ENCODE measurements at places on chromosomes 7 and 10. TPM values are rescaled to one million over a fixed set of nuclear protein-coding genes. Genes with fewer than 3 reads are reported as not detected.

The CAV1 gene
- 74.2 TPM for total RNA-seq

The FEZF1 gene
- total RNA-seq = not detected

The ZNF239 gene
- 10.7 TPM for total RNA-seq

The SPDYE8 gene
- total RNA-seq = not detected

The PKD2L1 gene
- total RNA-seq = not detected

The AMZ1 gene
- total RNA-seq = 1.00 TPM

The SORCS3 gene
- 0.56 TPM for total RNA-seq

The GATA3 gene
- 0.24 TPM for total RNA-seq

The SEMA3E gene
- not detected for total RNA-seq

The ASB10 gene
- total RNA-seq = not detected

DNA sequence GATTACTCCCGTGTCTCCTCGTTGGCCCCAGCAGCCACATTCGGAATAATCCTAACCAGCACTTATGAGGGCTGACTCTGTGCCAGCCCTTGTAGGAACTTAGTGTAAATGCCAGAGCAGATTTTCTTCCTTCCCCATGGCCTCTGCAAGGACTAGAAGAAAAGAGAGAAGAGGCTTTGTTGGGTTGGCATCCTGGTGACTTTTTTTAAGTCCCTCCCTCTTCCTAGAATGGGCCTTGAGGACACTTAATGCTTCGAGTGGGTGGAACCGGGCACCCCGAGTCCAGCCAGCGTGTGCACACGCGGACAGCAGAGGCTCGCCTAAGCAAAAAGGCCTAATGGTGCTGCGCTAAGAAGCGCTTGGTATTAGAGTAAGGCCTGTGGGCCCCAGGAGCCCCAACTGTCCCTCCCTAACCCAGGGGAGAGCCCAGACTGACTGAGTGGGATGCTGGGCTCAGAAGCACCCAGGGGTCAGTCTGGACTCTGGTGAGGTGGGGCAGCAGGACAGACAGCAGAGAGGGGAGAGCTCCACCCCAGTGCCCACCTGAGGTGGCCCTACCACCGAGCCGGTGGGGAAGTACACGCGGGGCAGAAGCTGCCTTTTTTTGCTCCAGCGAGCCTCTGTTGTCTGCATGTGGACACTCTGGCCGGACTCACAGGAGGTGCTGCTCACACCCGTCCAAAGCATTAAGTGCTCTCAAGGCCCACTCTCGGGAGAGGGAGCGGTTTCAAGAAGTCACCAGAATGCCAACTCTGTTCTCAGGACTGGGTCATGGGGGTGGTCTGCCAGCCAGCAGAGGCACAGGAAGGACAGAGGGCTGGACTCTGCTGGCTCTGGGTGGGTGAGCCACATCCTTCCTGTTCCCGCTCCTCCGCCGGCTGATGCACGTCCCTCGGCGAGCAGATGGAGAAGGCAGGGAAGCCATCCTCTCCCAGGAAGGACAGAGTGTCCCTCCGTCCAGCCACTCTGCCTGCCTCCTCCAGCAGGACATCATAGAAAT lies 12.5 kb downstream of the ITPRIP start:
- H3K27ac ChIP-seq = peak overlapping the region; percentile 9
- no peaks in the 10 kb centered on the region for H3K36me3 ChIP-seq
- no peak for DNase-seq
- no peak overlapping the region for H3K4me3 ChIP-seq

DNA sequence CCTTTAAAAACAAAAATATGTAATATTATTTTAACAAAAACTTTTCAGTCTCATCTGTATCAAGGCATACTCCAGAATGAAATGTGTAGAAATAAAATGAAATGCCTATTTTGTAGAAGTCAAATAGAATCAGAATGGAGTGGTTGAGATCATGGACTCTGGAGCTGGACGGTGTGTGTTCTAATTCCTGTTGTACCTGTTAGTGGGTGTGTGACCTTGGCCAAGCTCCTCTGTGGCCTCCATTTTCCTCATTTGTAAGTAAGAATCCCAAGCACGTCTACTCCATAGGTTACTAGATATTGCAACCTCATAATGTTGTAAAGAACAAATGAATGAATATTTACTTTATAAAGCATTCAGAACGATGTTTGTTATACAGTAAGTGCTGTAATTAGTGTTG lies 74.9 kb downstream of the HDAC9 start:
- no peaks in the 10 kb centered on the region for H3K27me3 ChIP-seq
- no peaks in the 10 kb centered on the region for H3K36me3 ChIP-seq
- no peak overlapping the region for H3K4me3 ChIP-seq
- no peaks in the 10 kb centered on the region for H3K4me1 ChIP-seq
- H3K27ac ChIP-seq = no peak overlapping the region

- no peaks in the 10 kb centered on the region for H3K36me3 ChIP-seq
- DNase-seq = peak; percentile 75
These were observed 42.4 kb upstream of the FAM20C start for GRCh38 chr7:149791-150636.

GRCh38 chr7:81294897-81295515 lies 376.2 kb upstream of the SEMA3C start:
- no peak for DNase-seq
- no peaks in the 10 kb centered on the region for H3K27me3 ChIP-seq
- no peak overlapping the region for H3K4me3 ChIP-seq
- H3K36me3 ChIP-seq = no peaks in the 10 kb centered on the region

GRCh38 chr7:111732923-111733322 lies 170.6 kb upstream of the IMMP2L start:
- no peaks in the 10 kb centered on the region for H3K27me3 ChIP-seq
- no peak overlapping the region for H3K4me3 ChIP-seq
- H3K36me3 ChIP-seq = no peaks in the 10 kb centered on the region
- peaks cover 3% of the 10 kb centered on the region for H3K4me1 ChIP-seq
- DNase-seq = no peak

- H3K4me1 ChIP-seq = no peaks in the 10 kb centered on the region
- H3K27ac ChIP-seq = no peak overlapping the region
- no peaks in the 10 kb centered on the region for H3K36me3 ChIP-seq
- no peak for DNase-seq
These were observed 80.7 kb downstream of the INHBA start for GRCh38 chr7:41621953-41622831.

DNA sequence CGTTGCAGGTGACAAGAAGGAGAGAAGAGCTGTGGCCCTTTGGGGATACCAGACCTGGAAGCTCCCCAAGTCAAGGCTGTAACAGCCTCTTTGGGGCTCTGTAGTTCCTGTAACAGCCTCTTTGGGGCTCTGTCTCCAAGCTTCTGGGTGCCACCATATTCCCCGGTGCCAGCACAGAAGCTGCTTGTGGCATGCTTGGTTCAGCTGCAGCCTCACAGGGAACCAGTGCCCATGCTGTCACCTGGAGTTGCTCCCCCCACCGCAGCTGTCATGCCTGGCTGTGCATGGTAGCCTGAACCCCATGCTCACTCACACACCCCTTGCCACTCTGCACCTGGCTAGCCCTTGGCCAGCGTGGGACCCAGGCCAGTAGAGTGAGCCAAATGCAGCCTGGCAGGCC lies 109.1 kb downstream of the ELAPOR2 start:
- H3K4me1 ChIP-seq = no peaks in the 10 kb centered on the region
- no peak for DNase-seq
- no peak overlapping the region for H3K4me3 ChIP-seq

DNA sequence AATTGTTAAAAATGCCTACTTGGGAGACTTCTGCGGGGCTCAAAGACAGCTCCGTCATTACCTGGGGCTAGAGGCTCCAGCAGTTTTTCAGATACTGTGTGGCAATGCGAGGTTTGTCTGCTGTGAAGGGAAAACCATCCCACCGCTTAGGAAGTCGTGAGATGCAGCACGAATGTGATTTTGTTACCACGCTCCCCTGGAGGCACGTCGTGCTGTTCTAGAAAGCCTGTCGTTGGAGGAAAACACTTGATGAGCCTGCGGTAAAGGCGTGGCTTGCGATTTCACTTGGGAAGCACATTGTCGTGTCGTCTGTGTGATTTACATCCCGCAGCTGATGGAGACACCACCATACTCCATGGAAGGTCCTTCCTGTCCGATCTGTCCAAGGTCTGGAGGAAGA lies 39.3 kb downstream of the CAMK1D start:
- H3K4me1 ChIP-seq = peaks cover 4% of the 10 kb centered on the region
- no peak for DNase-seq
- H3K4me3 ChIP-seq = no peak overlapping the region
- no peaks in the 10 kb centered on the region for H3K36me3 ChIP-seq
- H3K27ac ChIP-seq = no peak overlapping the region

- peaks cover 49% of the 10 kb centered on the region for H3K4me1 ChIP-seq
- peak overlapping the region; percentile 47 for H3K27ac ChIP-seq
- peak; percentile 64 for DNase-seq
- H3K27me3 ChIP-seq = no peaks in the 10 kb centered on the region
These were observed 6.5 kb downstream of the TSPAN14 start for GRCh38 chr10:80460399-80461207.

DNA sequence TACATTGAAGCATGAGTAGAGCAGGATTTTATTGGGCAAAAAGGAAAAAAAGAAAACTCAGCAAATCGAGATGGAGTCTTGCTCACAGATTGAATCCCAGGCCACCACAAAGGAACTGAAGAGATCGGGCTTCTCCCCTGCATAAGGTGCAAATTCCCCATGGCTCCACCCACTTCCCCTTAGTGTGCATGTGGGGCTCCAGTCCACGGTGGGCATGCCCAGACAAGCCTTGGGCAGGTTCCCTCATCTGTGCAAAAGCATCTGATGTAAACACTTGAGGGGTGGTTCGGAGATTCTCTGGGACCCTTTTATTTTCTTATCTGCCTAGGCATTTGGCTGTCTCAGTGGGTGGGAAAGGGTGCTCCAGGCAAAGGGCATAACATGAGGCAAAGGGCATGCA lies 150.7 kb downstream of the CFTR start:
- no peaks in the 10 kb centered on the region for H3K36me3 ChIP-seq
- no peak for DNase-seq
- no peaks in the 10 kb centered on the region for H3K4me1 ChIP-seq
- H3K27me3 ChIP-seq = no peaks in the 10 kb centered on the region
- H3K4me3 ChIP-seq = no peak overlapping the region

DNA sequence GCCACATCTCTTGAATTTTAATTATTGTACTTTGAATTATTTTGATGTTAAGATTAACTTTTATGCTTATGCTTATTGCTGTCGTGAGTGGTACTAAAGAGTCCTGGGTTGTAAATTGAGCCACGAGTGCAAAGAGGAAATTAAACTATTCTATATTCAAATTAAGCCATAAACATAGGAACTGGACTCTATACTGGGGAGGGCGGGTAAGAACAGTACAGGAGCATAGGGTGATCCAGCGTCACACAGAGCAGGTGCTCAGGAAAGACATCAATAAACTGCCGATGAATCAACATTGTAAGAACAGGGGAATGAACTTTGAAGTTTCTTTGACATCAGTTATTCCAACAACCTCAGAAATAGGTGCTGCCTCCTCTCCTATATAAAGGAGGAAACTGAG lies 219.6 kb downstream of the CACNB2 start:
- H3K4me1 ChIP-seq = no peaks in the 10 kb centered on the region
- H3K36me3 ChIP-seq = no peaks in the 10 kb centered on the region
- DNase-seq = no peak
- H3K27ac ChIP-seq = no peak overlapping the region
- H3K27me3 ChIP-seq = no peaks in the 10 kb centered on the region

- no peak overlapping the region for H3K4me3 ChIP-seq
- H3K27ac ChIP-seq = no peak overlapping the region
- no peaks in the 10 kb centered on the region for H3K36me3 ChIP-seq
- peaks cover 16% of the 10 kb centered on the region for H3K4me1 ChIP-seq
These were observed 57.2 kb downstream of the SLC16A12 start for GRCh38 chr10:89478085-89478738.

DNA sequence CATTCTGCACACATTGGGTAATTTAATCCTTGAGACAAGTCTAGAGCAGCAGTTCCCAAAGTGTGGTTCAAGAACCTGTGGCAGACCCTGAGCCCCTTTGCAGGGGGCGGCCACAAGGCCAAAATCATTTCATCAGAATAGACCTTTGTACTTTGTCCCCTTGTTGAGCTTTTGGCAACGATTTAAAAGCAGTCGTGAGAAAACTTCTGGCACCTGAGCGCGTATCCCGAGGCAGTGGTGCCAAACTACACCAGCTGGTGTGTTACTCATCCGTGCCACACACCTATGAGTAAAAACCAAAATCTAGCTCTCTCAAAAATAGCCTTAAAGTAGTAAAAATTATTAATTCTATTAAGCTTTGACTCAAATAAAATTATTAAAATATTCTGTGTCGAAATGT lies 306.8 kb downstream of the SDK1 start:
- no peak for DNase-seq
- H3K27ac ChIP-seq = no peak overlapping the region
- H3K4me3 ChIP-seq = no peak overlapping the region
- no peaks in the 10 kb centered on the region for H3K27me3 ChIP-seq
- no peaks in the 10 kb centered on the region for H3K4me1 ChIP-seq

DNA sequence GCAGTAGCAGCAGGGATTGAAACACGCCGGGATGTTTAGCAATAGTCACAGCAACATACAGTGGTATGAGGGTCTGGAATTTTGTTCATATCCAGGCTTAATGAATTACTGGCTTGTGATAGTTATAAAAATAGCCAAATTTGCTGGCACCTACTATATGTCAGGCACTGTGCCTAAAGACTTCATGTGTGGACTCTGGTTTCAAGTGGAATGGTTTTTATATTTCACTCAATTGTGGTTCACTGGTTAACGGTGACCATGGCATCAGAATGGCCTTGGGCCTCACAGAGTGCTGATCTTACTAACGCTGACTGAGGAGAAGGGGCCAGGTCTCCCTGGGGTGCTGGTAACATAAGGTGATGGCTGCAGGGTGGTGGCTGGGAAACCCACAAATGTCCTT lies 55.7 kb downstream of the CELF2 start:
- H3K27me3 ChIP-seq = no peaks in the 10 kb centered on the region
- H3K27ac ChIP-seq = no peak overlapping the region
- no peak for DNase-seq
- H3K4me1 ChIP-seq = peaks cover 6% of the 10 kb centered on the region
- no peak overlapping the region for H3K4me3 ChIP-seq

DNA sequence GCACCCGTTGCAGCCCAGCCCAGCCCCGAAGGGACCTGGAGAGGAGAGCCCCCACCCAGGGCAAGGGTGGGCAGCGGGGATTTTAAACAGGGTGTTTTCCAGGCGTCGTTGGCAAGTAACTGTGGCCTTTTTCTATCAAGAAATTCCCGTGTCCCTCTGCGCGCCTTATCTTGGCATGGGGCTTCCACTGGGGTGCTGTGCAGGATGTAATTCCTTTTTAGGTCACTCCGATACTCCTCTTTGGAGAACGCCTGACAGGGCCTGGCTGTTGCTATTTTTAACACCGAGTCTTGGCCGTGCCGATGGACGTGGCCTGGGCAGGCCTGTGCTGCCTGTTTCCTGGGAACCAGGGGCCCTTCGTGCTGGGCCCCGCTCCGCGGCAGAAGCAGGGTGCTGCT lies 93.8 kb downstream of the INPP5A start:
- H3K27me3 ChIP-seq = no peaks in the 10 kb centered on the region
- H3K4me1 ChIP-seq = peaks cover 42% of the 10 kb centered on the region
- H3K4me3 ChIP-seq = no peak overlapping the region
- H3K36me3 ChIP-seq = no peaks in the 10 kb centered on the region
- peak overlapping the region; percentile 71 for H3K27ac ChIP-seq

DNA sequence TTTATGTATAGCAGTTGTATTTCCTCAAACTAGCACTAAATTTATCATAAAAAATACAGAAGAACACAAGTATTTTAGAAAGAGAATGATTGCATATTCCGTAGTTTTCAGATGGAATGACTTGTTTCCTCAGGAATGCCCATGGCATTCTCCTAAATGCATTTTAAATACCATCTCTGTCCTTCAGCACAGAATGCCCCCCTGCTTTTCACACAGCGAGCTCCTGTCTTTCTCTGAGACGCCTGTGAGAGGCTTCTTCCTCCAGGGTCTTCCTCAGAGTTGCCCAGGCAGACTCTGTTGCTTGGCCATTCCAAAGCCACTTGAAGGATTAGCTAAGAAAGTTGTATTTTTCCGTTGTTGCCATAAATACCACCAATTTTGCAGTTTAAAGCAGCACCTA lies 10.1 kb downstream of the LANCL2 start:
- no peak for DNase-seq
- no peaks in the 10 kb centered on the region for H3K4me1 ChIP-seq
- no peak overlapping the region for H3K4me3 ChIP-seq
- no peaks in the 10 kb centered on the region for H3K36me3 ChIP-seq

All from ovary (tissue), 10 donors.